NCI-H526 (cell line): ENCODE measurements at places on chromosomes 7 and 10.
A peak's percentile ranks its signal among the peaks of the same experiment; 100 is the strongest.

GRCh38 chr10:77584938-77585337 lies 52.7 kb downstream of the KCNMA1 start:
- DNase-seq, result no peak

DNA sequence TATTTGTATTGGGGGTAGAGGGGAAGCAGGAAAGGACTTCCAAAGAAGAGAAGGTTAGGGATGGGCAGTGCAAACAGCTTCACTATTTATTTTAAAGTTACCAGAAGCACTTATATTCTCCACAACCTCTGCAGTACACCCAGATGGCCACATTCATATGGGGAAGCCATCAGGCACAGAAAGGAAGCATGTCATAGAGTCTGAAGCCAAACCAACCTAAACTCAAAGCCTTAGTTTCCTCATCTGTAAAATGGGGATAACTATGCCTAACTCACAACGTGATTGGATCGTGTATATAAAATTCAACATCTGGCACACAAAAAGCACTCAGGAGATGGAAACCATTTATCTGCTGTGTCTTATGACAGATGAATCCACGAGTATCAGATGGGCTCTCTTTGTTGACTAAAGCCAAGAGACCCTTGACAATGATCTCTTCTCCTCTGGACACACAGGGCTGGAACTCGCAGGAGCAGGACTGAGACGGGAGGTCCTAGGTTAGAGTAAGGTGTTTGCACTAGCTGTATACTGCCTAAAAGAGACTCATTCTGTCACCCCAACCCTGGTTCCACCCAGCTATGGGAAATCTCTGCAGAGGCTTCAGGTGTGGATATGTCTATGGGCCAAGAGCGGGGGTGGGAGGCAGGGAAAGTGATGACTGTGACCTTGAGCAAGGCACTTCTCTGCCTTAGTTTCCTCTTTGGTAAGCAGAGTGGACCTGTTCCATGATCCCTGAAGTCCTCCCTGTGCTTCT lies 1.8 kb downstream of the KIAA1549 start:
- peak; percentile 52 for DNase-seq

- DNase-seq, result no peak
These were observed 4.7 kb upstream of the DENND2A start for GRCh38 chr7:140645166-140645900.

GRCh38 chr7:120033114-120033513 lies 239.9 kb upstream of the KCND2 start:
- no peak for DNase-seq

- no peak for DNase-seq
These were observed 35.5 kb upstream of the TNPO3 start for GRCh38 chr7:129090300-129090907.
